ENCODE measurements at places on chromosomes 7 and 10.

DNA sequence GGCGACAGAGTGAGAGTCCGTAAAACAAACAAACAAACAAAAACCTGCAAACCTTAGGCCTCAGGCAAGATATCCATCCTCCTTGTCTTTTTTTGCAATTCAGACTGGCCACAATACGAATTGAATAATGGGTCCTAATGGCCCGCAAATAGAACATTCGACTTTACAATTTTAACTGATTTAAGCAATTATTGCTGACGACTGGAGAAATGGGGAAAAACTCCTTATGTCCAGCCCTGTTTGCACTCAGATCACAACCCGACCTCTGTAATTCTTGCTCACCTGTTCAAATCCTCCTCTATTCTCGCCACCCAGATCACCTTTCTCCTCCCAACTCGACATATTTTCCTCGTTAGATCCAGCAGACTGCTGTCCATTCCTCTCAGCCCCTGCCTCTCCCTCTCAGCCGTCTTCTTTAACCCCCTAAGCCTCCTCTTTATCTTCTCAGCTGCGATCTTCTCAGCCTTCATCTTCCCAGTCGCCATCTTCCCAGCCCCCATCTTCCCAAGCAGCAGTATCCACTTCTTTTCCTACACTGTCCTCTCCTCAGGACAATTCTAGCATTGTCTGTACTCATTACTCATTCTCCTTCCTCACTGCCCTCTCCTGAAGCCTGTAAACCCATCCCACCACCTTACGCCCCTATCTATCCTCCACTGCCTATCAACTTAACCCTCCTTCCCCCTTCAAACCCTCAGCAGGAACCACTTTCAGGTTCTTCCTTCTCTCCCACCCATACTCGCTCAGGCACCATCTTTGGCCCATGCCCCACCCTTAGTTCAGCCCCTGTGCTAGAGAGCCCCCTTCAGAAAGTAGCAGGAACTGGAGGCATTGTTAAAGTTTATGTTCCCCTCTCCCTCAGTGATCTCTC lies 61.8 kb downstream of the LRRC17 start:
- DNase-seq, result peak; percentile 54

GRCh38 chr10:44982114-44982460 lies 3.5 kb upstream of the DEPP1 start:
- no peak for DNase-seq

GRCh38 chr7:13411151-13411550 lies 578.3 kb downstream of the ETV1 start:
- no peak for DNase-seq

DNA sequence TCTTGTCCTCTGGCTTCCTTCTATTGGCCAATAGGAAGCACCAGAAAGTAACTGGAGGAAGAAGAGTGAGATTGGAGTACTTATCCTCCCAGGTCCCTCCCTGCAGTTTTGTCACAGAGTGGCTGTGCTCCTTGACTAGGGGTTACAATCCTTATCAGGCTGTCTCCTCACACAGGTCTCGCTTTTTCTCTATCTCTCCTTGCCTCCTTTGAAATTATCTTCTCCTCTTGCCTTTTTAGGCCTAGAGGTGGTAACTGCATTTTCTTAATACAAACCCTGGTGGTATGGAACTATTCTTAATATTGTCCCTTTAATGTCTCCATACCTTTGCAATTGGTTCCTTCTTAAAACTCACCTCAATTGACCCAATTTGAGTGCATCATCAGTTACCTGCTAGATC lies 2.7 kb downstream of the PRSS37 start:
- no peak for DNase-seq

GRCh38 chr7:19095353-19095860 lies 22.0 kb downstream of the TWIST1 start:
- DNase-seq, result no peak

DNA sequence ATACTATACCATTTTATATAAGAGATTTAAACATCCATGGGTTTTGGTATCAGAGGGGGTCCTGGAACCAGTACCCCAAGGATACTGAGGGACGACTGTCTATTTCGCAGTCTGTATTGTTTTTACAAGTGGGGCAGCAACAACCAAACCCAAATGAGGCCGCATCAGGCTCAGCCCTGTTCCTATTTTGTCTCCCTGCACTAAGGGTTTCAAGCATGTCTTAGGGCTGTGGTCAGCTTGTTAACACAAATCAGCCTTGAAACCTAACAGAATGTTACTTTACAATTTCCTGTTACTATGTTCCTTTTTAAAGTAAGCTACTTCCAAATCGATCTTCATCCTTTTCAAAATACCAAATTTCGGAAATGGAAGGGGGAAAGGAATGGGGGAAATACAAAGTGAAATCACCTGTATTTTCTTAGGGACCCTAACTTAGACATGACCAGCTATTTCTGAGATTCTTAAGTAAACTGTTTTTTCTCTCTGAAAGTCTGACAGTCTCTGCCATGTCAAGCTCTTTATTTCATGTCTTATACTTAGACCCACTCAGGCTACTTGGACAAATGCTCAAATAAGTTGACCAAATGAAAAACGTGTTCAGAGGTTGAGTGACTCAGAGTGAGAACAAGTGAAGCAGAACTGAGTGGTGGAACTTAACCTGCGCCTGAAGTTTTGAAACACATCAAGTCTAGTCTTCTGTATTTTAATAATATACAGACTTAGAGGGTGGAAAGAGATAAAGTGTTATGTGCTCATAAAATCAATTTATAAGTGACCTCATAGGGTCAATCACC lies 75.8 kb downstream of the C1GALT1 start:
- DNase-seq, result peak; percentile 82

DNA sequence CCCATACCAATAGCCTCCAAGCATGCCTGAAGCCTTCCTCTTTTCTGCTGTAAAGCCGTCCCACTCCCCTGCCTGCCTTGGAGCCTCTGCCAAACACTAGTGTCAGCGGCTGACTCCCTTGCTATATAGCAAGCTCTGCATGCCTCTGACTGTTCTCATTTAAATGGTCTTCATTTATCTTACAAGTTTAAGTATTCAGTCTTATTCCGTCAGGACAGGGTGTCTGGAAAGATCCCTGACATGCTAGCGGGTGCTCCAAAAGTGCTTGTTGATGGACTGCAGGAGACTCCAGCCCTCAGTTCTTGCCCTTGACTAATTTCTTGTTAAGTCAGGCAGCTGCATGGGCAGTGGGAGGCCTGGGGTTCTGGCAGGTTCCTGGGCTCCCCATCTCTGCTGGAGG lies 298.7 kb downstream of the GFRA1 start:
- DNase-seq, result no peak

DNA sequence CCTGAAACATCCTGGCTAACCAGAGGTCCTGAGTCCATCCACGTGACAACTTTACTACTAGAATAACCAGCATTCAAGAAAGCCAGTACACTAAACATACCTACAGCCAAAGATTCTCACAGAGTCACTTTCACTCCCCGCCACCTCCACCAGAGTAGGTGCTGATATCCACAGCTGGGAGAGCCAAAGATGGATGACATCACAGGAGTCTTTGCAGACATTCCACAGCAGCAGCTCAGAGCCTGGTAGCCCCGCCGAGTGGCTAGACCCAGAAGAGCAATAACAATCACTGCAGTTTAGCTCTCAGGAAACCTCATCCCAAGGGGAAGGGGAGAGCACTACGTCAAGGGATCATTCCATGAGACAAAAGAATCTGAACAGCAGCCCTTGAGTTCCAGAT lies 13.5 kb upstream of the ADAM22 start:
- no peak for DNase-seq

DNA sequence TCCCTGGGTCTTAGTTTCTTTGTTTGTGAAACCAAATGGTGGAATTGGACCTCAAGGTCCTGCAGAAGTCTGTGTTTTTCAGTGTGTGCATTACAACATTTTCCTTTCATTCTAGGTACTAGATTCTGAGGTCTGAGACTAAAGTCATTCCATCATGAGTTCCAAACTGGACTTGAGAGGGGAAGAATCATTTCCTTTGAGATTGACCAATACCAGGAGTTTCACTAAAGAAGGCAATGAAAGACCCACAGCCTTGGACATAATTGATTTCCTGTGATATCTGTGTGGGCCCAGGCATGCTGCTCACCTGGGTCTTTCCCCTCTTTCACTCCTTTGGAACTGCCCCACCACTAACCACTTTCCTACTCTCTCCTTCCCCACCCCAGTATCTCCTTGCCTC lies 18.2 kb downstream of the TAS2R41 start:
- no peak for DNase-seq

- peak; percentile 80 for DNase-seq
Measured at GRCh38 chr7:2886900-2887299, 42.8 kb upstream of the GNA12 start.

- no peak for DNase-seq
Measured at GRCh38 chr10:77164616-77165311, 472.8 kb downstream of the KCNMA1 start.

DNA sequence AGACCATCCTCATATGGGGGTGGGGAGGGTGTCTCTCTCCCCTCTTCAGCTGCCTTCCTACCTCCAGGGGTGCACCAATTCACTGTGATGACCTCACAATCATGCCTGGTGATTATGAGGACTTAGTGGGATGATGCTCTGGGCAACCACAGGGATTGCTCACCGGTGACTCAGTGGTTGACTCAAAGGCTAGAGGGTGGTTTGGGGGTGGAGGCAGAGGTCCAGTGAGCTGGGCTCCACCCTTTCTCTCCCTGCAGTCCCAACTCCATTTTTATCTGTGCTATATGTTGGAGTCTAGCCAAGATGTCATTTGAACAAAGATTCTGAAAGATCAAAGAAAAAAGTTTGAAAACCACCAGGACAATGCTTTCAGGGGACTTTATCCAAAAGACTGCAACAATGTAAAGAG lies 286.9 kb downstream of the KCNMA1 start:
- DNase-seq, result peak; percentile 82

- DNase-seq, result no peak
Measured at GRCh38 chr7:106615808-106616707, 44.9 kb downstream of the CCDC71L start.

DNA sequence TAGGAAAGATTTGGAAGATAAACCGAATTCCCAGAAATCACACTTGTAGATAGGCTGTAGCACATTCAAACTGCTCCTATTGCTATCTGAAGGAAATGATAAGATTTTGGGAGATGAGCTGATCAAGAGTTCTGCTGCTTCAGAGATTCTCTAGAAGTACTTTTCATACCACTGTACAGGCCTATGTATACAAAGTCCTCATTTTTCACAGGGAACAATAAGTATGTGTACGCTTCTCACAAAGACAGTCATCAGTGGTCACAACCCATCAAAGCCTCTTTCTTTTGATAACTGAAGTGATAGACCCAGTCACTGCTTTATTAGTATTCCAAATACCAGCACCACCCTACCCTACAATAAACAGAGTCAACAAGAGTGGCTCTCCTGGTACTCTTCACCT lies 15.6 kb upstream of the SEPTIN7 start:
- no peak for DNase-seq

DNA sequence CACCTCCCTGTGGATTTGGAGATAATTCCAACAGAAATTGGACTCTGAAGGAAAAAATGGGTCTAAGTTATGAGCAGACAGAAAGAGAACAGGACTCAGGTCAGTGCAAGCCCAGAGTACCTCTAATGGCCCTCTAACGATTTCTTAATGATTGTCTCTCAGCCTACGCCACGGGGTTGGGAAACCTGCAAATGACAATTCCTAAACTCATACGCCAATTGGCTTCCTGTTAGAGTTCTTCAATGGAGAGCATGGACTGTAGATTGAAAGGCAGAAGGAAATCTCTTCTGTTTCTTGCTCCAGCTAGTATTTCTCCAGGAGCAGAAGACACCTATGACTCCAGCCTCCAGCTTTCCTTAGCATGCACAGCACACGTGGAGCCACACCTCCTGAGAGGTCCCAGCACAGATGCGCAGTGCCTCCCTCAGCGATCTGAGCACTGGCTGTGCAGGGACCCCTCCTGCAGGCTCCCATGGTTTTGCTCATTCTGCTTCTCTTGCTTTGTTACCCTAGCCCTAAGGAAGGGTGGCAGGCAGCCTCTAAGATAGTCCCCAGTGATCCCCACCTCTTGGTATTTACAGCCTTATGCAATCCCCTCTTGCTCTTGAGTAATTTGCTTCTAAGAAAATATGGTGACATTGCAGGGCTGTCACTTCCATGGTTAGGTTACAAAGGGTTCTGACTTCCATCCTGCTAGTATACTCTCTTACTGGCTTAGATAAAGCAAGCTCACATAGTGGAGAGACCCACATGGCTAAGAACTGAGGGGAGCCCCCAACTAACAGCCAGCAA lies 30.1 kb downstream of the DENND11 start:
- peak; percentile 75 for DNase-seq

DNA sequence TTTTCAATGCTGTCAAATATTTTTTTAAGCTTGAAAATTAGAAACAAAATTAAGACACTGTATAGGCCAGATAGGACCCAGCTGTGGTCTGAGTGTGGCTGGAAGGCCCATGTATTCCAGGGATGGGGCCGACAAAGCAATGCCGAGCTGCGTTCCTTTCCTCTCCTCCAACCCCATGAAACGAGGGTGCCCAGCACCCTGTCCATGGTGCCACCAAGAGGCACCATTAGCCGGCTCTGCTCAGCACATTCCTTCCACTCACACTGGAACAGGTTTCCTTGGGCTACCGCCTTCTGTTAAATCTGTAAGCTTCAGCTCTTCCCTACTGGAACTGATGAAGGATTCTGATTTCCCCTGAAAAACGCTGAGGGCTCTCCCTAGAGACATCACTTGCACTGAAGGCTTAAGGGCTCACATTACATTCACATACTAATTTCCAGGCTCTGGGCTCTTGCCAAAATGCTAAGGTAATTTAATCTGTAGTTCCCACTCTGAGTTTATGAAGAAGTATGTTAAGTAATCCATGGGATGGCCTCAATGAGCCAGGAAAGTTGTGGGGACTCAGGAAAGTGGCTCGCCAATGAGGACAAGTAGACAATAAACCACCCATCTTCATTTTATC lies 73.7 kb upstream of the CAMK2B start:
- no peak for DNase-seq

DNA sequence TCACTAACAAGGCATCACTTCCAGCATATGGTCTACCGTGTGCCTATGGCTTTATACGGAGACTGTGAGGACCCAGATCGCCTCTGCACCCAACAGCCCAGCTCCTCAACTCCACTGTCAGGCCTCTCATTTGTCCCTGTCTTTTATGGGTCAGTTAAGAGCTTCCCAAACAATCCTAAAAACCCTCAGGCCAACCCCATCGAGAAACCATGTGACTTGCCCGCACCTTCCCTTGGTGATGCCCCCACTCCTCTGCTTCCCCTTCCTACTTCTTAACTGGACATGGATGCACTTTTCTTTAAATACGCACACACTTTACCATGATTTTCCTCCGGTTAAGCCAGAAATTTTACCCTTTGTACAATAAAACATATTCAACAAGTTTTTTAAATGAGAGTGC lies 46.8 kb downstream of the BAIAP2L1 start:
- DNase-seq, result no peak

DNA sequence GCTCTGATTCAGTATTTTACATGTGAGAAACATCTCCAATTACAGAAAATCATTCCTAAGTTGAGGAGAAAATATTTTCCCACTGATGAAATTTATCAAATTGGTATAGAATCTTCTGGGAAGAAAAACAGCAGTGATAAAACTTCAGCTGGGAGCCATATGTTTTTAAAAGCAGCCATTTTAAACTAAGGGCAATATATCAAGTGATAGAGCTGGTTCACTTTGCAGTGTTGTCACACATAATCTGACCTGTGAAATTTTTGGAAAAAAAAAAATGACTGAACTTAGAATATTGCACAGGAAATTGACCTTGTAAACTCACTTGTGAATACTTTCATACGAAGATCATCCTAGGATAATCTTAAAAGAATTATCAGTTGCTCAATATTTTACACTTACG lies 10.5 kb upstream of the EZH2 start:
- no peak for DNase-seq
